NCI-H187 treated with DMSO at 0.1 percent for 48 hours (cell line): ENCODE measurements at places on chromosomes 11 and 22.

- DNase-seq = no peak
Observed at GRCh38 chr22:28023036-28023435, 104.0 kb upstream of the PITPNB start.

- DNase-seq = no peak
Observed at GRCh38 chr11:88330826-88331428, 6.6 kb downstream of the CTSC start.

DNA sequence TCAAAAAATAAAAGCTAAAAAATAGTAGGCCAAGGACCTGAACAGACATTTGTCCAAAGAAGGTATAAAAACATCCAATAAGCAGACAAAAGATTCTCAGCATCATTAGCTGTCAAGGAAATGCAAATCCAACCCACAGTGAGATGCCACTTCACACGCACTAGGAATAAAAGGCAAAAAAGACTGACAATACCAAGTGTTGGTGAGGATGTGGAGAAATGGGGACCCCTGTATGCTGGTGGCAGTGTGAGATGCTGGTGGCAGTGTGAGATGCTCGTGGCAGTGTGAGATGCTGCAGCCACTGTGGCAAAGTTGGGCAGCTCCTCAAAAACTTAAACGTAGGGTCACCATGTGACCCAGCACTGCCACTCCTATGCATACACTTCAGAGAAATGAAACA lies 38.0 kb downstream of the WNT7B start:
- no peak for DNase-seq

- DNase-seq = no peak
Observed at GRCh38 chr11:102666331-102666957, 39.1 kb downstream of the MMP27 start.

GRCh38 chr11:34976496-34977088 lies 60.2 kb downstream of the PDHX start:
- no peak for DNase-seq

GRCh38 chr11:67289651-67290479 lies 762 bp downstream of the ANKRD13D start:
- DNase-seq = no peak

DNA sequence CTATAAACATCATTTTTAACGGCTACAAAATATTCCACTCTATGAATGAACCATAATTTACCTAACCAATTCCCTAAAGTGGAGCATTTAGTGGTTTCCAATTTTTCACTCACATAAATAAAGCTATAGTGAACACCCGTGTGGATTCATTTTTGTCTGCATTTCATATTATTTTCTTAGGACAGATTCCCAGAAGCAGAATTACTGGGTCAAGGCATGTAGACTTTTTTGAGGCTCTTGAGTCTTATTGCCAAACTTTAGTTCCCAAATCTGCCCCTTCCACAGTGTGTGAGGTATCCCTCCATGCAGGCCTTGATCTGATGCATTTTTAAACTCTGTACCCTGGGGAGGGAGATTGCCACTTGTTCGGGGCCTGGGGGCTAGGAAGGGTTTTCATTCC lies 198.2 kb downstream of the TENM4 start:
- no peak for DNase-seq

DNA sequence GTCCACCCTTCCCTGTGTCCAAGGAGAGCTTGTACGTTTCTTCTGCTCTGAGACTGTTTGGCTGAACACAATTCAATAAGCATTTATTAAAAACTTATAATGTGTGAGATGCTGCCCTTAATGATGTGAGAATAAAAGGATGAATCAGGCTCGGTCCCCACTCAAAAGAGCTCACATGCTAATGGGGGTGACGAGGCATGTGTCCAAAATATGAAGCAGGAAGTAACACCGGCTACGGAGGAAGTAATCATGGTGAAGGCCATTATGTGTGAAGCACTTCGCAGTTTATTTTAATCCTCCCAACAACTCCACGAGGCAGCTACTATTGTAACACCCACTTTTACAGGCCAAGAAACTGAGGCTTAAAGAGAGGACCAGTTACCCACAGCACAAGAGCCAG lies 3.4 kb upstream of the RASD2 start:
- DNase-seq = no peak

DNA sequence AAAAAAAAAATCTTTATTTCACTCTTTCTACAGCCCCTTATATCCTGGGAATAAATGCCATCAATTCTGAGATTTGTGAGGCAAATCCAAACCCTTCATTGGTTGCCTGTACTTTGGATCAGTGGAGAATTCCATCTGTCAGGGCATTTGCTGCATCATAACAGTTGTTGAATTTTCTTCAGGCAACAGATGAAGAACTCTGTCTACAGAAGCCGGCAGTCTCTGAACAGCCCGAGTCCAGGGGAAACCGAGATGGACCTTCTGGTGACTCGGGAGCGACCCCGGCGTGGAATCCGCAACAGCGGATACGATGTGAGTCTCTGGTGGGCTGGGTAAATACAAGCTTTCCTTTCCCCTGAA lies 82.3 kb downstream of the C11orf91 start:
- DNase-seq = no peak

DNA sequence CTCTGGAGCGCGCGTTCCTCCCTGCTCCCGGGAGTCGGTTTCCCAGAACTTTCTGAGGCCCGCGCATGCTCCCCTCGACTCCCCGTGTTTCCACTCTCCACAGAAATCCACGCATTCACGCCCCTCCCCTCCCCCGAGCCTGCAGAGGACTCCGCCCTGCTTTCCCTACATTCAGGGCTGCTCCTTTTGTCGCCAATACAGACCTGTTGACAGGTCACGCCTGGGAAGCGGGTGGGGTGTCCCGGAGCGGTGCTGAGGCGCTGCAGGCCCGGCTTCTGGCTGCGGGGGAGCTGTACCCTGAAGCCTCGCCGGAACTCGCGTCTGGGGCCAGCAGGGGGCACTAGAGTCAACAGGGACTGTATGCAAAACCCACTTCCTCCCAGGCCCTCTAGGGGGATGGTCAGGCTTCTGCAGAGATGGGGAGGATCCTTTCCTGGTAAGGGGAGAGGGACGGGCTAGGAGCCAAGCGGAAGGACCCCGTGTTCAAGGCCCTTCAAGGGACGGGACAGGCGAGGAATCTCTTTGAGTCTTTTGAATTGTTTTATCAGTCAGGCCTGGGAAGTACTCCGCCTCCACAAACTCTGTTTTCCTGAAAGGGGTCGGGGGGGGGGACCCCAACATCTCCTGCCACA lies at the start of gene PRAME:
TSS of gene PRAME (minus strand) at position 294 of the 632 bp plus-strand sequence. CDS start 2,433 bp downstream, outside the sequence.
- DNase-seq = peak; percentile 7

- no peak for DNase-seq
Observed at GRCh38 chr11:92286709-92287108, 62.1 kb downstream of the FAT3 start.

DNA sequence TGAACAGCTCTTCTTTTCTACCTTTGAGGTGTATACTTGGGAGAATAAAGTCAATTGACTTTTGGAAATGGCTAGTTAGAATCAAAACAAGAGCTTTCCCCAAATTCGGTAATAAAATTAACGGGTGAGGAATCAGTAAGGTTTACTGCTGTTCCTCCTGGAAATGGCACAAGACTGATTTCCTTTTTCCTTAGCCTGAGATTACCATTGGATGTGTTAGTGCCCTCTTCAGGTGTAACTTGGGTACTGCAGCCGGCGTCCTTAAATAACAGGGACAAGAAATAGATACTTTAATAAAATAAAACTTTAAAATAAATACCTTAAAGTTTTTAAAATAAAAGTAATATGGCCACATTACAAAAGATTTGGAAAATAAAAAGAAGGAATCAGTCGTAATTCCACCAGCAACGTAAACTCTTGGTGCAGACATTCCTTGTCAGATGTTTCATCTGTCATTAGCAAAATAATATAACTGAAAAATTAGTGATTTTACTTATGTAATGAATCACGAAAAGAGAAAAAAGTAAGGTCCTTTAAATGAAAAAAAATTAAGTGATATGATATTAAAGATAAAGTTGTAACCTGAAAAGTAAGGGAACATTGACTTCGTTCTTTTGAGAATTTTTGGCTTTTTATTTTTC lies 29.7 kb downstream of the ZFTA start:
- DNase-seq = peak; percentile 8

- no peak for DNase-seq
Observed at GRCh38 chr11:118108513-118108912, 21.8 kb upstream of the SMIM35 start.

DNA sequence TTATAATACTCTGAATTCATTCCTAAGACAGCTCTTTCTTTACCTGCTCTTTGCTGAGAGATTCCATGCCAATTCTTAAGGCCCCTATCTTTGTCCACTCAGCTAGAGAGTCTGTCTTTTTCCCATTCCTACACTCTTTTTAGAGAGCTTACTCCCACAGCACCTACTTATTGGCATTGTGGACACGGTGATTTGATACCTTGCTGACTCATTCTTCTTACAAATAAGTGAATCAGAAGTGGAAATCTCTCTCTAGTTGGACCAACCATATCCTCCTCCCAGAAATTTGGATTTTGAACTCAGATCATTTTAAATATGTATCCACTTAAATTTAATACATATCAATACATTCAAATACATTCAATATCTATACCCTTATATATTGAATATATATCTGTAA lies 32.5 kb upstream of the OR6M1 start:
- DNase-seq = no peak

- DNase-seq = no peak
Observed at GRCh38 chr11:64608046-64608445, 17.0 kb downstream of the SLC22A12 start.

GRCh38 chr11:104443387-104443786 lies 279.4 kb upstream of the PDGFD start:
- no peak for DNase-seq

- no peak for DNase-seq
Observed at GRCh38 chr22:43740587-43741270, 71.4 kb downstream of the EFCAB6 start.

- no peak for DNase-seq
Observed at GRCh38 chr11:118175031-118175992, 1.1 kb downstream of the SCN2B start.
